Activated T-helper 2 cell treated with anti-CD3 and anti-CD28 coated beads, Interferon-gamma antibody, Interleukin-2, Interleukin-4, amounts not matched to agents 10 μg/mL and 5 μg/mL and 100 μg/mL, durations not matched to agents 14 hours and 24 hours and 36 hours (primary cell): ENCODE measurements at places on chromosomes 5 and 9. TPM values are rescaled to one million over a fixed set of nuclear protein-coding genes. Genes with fewer than 3 reads are reported as not detected.

DNA sequence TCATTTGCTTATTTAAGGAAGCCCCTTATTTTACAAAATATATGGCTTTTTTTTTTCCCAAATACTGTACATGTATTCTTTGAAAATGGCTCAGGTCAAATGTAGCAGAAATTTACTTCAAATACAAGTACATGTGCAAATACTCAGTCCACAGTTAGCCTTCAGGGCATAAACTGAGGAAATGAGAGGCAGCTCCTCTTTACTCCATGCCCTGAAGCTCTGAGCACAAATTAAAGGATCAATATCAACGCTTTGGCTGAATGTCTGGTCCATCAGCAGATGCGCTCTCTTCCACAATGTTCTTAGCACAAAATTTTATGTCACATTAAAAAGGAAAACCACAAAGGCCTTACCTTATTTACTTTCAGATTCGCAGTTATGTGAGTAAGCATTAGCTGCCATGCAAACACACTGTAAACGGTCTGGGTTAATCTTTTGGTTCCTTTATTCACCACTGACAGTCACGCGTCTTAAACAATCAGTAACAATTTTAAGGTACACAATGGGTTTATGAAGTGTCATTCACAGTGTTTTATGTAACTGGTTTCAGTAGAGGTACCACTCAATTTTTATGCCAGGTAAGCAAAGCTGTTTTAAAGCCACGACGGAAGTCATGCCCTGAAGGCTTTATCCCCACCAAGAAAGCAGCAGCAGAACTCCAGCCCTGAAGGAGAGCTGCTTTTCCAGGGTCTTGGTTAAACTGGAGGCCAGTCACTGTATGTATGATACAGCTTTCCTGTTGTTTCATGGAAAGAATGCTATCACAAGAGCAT lies 103.4 kb downstream of the OTULIN start:
- H3K4me3 ChIP-seq, result no peak overlapping the region
- peaks cover 11% of the 10 kb centered on the region for H3K4me1 ChIP-seq
- DNase-seq, result no peak
- peaks cover 23% of the 10 kb centered on the region for H3K36me3 ChIP-seq
- no peak overlapping the region for H3K27ac ChIP-seq
- H3K27me3 ChIP-seq, result no peaks in the 10 kb centered on the region

DNA sequence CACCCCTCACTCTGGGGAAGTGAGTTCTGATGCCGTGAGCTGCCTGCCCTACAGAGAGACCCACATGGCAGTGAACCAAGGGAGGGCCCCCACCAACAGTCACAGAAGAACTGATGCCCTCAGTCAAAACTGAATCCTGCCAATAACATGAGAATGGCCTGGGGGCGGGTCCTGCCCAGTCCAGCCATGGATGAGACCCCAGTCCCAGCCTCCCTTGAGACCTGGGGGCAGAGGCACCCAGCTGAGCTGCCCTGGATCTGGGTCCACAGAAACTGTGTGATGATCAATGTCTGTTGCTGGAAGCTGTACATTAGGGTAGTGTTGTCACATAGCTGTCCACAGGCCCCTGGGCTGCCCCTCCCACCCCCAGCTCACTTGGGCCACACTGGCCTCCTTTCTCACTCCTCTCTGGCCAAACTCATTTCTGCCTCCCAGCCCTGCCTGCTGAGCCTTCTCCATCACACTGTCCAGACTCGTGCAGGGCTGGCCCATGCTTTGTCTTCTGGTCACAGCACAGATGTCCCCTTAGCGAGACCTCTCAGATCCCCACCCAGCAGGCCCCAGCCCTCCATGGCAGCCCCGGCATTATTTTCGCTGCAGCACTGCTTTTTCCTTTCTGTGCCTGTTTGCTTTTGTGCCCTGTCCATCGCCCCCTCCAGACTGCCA lies 16.8 kb downstream of the GBGT1 start:
- peak overlapping the region; percentile 89 for H3K4me3 ChIP-seq
- H3K27me3 ChIP-seq, result no peaks in the 10 kb centered on the region
- peaks cover 19% of the 10 kb centered on the region for H3K36me3 ChIP-seq
- H3K4me1 ChIP-seq, result peaks cover 39% of the 10 kb centered on the region

GRCh38 chr5:112779531-112779930 lies 41.8 kb downstream of the APC start:
- peaks cover 24% of the 10 kb centered on the region for H3K36me3 ChIP-seq
- DNase-seq, result no peak
- H3K27ac ChIP-seq, result no peak overlapping the region

- peaks cover 57% of the 10 kb centered on the region for H3K36me3 ChIP-seq
- no peak for DNase-seq
- H3K4me3 ChIP-seq, result no peak overlapping the region
- H3K27me3 ChIP-seq, result no peaks in the 10 kb centered on the region
Observed at GRCh38 chr5:150442699-150443080, 6.8 kb downstream of the RPS14 start.

DNA sequence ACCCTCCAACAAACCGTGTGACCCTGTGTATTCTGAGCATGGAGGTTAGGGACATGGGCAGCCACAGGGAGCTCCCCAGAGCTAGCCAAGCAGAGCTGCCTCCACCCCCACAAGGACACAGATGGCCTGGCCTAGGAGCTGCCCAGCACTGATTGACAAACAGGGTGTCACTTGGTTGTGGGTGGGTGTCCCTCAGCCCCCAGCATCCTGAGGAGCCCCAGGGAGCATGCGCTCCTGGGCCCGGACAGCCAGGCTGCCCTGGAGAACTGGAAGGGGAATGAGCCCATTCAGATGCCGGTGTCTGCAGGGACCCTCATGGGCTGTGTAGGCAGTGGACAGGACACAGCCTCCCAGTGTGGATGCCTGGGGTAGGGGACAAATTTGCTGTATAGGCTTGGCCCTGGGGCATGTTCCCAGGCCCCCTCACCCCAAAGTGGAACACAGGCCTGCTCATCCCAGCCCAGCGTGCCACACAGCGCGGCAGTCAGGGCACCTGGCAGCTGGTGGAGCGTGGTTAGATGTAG lies 124.8 kb upstream of the LMX1B start:
- peaks cover 6% of the 10 kb centered on the region for H3K4me1 ChIP-seq
- no peak overlapping the region for H3K4me3 ChIP-seq
- H3K36me3 ChIP-seq, result no peaks in the 10 kb centered on the region
- no peak overlapping the region for H3K27ac ChIP-seq
- peaks cover 45% of the 10 kb centered on the region for H3K27me3 ChIP-seq

DNA sequence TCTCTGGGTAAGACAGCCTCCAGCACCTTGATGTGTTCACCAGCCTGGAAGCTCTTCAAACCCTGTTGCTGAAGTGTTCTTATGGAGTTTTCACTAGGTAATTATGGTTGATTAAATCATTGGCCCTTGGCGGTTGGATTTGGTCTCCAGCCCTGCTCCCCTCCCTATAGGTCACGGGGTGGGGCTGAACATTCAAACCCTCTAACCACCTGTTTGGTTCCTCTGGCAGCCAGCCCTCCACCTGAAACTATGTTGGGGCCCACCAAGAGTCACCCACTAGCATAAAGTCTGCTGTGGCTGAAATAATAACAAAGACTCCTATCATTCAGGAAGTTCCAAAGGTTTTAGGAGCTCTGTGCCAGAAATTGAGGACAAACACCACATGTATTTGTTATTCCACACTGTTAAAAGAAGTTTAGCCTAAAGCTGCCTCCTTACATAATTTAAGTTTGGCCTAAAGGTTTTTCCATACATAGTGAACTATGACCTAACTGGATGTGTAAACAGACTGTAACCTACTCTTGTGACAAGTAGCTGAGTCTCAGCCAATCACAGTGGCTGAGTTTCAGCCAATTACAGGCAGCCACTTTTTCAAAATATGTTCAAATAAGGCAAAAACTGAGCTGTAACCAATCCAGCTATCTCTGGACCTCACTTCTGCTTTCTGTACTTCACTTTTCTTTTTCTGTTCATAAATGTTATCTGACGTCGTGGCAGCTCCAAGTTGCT lies 34.8 kb downstream of the TMEM252 start:
- peaks cover 7% of the 10 kb centered on the region for H3K27me3 ChIP-seq
- H3K36me3 ChIP-seq, result no peaks in the 10 kb centered on the region
- H3K4me3 ChIP-seq, result no peak overlapping the region
- no peaks in the 10 kb centered on the region for H3K4me1 ChIP-seq
- no peak overlapping the region for H3K27ac ChIP-seq
- DNase-seq, result no peak

- no peaks in the 10 kb centered on the region for H3K36me3 ChIP-seq
- H3K4me1 ChIP-seq, result no peaks in the 10 kb centered on the region
- H3K4me3 ChIP-seq, result no peak overlapping the region
- DNase-seq, result no peak
Observed at GRCh38 chr9:134814598-134815215, 65.9 kb upstream of the FCN2 start.

The PURA gene
- 10.8 and 11.0 TPM in 2 replicates for total RNA-seq

DNA sequence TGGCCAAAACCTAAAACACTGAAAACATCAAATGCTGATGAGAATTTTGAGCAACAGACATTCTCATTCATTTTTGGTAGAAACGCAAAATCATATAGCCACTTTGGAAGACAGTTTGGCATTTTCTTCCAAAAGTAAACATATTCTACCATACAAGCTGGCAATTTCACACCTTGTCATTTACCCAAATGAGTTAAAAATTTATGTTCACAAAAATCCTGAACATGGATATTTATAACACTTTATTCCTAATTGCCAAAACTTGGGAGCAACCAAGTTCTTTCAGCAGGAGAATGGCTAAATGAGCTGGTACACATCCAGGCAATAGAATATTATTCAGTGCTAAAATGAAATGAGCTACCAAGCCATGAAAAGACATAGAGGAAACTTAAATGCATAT lies 1270.1 kb upstream of the ACO1 start:
- H3K4me1 ChIP-seq, result no peaks in the 10 kb centered on the region
- no peak overlapping the region for H3K27ac ChIP-seq
- H3K4me3 ChIP-seq, result no peak overlapping the region
- no peak for DNase-seq
- H3K36me3 ChIP-seq, result no peaks in the 10 kb centered on the region
- H3K27me3 ChIP-seq, result no peaks in the 10 kb centered on the region

GRCh38 chr5:75021219-75021618 lies 31.1 kb downstream of the GCNT4 start:
- H3K4me3 ChIP-seq, result no peak overlapping the region
- no peak for DNase-seq
- no peaks in the 10 kb centered on the region for H3K36me3 ChIP-seq
- peaks cover 8% of the 10 kb centered on the region for H3K4me1 ChIP-seq

The CCDC69 gene
- total RNA-seq, result 29.8 and 31.4 TPM in 2 replicates
